ENCODE measurements at places on chromosomes 7 and 10.
A peak's percentile ranks its signal among the peaks of the same experiment; 100 is the strongest.

DNA sequence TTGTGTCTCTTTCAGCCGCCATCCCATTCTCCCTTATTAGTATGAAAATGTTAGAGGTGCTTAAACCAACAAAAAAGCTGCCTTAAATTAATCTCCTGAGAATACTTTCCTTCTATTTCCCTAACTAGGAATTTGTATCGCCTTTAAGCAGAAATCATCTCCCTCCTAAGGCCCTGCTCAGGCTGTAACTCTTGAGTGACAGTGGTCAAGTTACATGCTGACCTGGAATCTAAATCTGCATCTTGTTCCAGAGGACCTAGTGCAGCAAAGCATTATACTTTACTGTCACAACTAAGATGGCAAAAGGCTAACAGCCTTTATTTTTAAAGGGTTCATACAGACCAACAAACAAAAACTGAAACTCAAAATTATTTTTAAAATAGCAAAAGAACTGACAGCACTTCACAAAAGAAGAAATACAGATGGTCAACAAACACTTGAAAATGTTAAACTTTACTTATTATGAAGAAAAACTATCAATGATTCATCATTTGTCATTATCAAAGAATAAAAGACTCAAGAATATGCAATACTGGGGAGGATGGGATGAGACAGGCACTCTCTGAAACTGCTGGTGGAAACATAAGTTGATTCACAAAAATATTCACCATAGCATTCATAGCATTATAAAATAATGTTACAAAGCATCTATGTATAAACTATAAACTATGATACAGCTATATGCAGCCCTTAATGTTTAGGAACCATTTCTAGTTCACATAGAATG, 11.0 kb downstream of the CYREN start:
- DNase-seq = no peak

GRCh38 chr7:155753446-155753965, 58.8 kb downstream of the SHH start:
- DNase-seq = no peak

- no peak for DNase-seq
Measured at GRCh38 chr10:131960631-131961046, 21.1 kb downstream of the BNIP3 start.

GRCh38 chr7:101094791-101095375, 9.6 kb downstream of the TRIM56 start:
- peak; percentile 67 for DNase-seq

DNA sequence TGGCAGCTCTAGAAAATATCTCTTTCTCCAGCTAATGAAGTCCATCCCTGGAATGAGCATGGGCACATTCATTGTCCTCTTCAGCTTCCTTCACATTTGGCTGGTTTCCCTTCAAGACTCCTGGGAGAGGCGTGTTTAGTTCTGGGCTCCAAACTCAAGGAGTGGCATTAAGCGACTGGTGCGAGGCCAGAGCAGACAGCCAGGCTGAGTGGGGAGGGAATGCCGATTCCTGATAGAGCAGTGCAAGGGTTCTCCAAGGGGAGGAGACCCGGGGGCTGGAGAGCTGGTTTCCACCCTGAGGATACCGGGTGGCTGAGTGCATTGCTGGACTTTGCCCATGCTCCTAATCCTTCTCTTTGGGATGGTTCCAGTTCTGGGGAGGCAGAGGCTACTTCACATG, 372.1 kb downstream of the RPS24 start:
- no peak for DNase-seq

DNA sequence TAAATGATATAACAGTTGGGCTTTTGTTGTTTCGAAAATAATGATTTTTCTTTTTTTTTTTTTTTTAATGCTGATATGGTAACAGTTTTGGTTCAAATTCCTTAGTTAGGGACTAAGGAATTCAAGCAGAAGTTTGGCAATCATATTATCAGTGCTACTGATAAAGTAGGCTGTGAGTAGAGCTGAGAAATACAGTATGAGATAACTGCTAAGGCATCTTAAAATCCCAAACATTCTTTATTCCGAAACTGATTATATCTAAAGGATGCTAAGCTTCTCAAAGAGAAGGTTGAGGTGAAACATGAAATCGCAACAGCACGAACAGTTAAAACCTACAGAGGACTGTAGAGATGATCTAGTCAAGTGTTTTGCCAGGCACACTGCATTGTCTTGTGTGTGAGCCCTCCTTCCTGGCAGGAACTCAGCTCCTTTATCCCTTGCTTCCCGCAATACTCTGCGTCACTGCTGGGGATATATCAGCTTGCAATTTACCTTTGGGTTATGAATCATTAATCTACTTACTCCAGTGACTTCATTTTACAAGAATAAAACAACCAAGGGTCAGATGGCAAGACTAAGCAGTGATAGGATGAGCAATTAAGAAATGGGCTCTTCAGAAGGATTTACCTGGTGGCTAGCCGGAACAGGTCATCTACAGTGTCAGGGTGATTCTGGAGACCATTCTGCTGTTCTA, 36.7 kb downstream of the IRF5 start:
- DNase-seq = no peak

GRCh38 chr10:124715439-124715838, 28.7 kb downstream of the FAM53B start:
- no peak for DNase-seq

DNA sequence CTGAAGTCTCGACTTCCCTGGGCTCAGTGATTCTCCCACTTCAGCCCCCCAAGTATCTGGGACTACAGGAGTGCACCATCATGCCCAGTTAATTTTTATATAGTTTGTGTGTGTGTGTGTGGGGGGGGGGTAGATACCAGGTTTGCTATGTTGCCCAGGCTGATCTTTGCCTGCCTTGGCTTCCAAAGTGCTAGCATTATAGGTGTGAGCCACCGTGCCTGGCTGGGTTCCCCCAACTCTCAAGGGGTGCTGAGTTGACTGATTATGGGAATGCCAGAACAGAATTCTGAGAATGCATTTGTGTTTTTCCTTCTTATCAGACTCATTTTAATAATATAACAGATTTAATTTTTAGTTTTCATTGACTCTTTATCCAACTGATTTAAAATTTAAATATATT, 19.5 kb downstream of the RPA3 start:
- no peak for DNase-seq

DNA sequence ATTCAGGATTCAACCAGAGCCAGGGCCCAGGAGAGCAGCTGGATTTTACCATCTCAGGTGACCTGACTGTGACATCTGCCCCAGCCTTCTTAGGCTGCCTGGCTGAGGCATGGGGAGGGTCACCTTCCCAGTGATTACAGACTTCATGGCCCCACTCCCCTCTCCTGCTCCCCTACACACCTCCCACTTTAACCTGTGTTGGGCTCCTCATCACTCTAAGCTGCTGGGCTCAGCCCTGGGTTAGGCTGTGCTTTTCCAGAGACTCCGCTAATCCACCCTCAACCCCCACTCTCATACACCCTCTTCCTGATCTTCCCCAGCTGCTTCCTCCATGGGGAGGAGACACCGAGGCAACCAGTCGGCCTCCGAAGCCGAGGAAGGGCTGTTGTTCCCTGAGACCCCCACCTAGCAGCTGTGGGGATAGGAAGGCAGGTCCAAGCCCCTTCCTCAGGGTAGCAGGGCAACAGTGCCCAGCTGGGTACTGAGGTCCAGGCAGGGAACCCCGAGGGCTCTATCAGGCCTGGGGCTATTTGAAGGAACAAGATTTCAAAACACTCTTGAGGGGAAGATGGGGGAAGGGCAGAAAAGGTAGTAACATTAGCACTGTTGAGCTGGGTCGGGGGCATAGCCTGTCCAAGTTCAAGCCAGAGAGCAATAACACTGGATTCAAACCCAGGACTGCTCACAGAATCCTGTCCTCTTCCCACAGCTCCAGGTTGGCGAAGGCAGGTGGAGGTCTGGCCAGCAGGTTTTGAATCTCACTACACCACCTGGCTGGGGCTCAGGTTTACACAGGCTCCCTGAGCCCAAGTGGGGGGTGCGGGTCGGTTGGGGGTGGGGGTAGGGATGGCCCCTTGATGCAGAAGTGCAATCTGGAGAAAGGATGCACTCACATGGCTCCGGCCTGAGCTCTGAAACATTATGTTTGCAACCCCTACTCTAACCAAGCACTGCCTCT, 1.8 kb downstream of the IMPDH1 start:
- no peak for DNase-seq

DNA sequence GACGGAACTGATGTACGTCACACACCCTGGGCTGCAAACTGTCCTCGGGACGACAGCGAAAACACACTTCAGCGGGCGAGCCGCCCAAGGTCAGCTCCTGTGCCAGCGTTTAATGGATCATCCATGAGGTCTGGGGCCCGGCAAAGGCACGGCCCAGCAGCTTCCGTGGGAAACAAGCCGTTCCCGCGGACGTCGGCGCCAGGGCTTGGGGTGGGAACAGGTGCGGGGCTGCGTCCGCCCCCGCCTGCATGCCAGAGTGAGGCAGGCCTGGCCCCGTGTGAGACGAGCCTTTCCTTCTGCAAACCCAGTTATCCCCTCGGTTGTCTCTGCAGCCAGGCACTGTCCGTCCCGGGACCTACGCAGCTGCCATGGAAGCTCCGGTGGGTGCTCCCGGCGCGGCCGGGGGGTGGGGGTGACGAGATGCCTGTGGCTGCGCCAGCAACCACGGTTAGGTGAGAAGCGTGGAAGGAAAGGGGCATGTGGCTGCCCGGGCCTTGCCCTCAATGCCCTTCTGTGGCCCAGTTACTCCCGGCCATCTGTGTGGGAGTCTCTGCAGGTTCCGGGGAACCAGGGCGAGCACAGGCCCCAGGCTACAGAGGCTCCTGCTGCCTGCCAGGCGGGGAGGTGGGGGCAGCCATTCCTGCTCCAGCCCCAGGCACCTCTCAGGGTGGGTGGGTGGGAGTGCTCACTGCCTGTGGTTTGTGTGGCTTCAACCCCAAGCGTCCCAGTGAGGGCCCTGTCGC, 42.2 kb upstream of the PDGFA start:
- no peak for DNase-seq

GRCh38 chr7:28811701-28812430, 146.3 kb downstream of the TRIL start:
- no peak for DNase-seq

- no peak for DNase-seq
Measured at GRCh38 chr7:45366475-45366874, 207.7 kb upstream of the ADCY1 start.

DNA sequence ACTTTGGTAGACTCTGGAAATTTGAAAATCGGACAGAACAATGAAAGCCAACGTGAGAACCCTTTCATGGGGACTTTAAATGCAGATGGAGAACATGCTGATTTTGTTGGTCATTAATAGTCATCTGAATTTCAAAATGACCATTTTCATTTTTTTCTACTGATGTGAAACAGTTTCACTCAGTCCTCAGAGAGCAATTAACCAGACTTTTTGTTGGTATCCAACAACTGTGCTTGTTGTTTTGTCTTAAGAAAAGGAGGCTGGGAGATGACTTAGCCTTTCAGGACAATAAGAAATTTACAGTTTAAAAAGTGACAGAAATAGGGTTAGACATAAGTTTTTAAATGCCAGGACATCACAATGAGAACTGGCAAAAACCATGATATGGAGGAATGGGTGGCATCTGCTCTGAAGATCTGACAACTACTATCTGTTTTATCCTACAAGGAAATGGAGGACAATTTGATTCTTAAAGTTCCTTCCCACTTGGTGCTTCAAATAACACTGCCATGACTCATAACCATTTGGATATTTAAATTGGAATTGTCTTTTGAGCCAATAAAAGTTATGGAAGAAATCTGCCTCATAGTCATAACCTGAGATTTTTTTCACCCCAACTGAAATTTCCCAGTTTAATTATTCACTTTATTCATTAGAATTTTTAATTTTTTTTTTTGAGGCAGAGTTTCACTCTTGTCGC, 87.2 kb upstream of the HPS1 start:
- no peak for DNase-seq

GRCh38 chr7:95916573-95917297, 144.4 kb downstream of the DYNC1I1 start:
- DNase-seq = peak; percentile 73

GRCh38 chr10:112565434-112566053, 118.5 kb downstream of the VTI1A start:
- DNase-seq = peak; percentile 55

- DNase-seq = no peak
Measured at GRCh38 chr10:73956476-73957359, 41.2 kb upstream of the VCL start.

DNA sequence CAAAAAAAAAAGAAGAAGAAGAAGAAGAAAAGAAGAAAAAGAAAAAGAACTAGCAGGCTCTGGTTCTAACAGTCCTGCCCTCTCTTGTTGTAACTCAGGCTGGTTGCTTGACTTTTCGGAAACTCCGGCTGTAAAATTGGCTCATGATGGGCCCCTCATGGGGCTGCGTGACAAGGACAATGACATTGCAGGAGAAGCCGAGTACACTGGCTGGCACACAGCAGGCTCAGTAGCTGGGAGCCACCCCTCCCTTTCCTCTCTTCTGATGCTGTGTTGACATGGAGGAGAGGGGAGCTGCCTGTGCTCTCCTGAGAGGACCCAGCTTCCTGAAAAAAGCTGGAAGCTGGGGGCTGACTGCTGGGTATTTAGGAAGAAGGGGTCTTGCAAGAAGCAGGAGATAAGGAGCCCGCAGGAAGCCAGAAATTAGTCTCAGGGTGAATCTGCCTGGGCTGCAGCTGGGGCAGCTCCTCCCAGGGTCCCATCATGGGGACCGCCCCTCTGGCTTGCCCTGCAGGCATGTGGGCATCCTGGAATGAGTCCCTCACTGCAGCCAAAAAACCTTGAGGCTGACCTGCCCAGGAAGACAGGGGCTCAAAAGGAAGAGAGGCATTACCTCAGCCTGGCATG, 14.6 kb upstream of the GPR26 start:
- DNase-seq = no peak

GRCh38 chr7:106344211-106344610, 59.4 kb upstream of the NAMPT start:
- no peak for DNase-seq

DNA sequence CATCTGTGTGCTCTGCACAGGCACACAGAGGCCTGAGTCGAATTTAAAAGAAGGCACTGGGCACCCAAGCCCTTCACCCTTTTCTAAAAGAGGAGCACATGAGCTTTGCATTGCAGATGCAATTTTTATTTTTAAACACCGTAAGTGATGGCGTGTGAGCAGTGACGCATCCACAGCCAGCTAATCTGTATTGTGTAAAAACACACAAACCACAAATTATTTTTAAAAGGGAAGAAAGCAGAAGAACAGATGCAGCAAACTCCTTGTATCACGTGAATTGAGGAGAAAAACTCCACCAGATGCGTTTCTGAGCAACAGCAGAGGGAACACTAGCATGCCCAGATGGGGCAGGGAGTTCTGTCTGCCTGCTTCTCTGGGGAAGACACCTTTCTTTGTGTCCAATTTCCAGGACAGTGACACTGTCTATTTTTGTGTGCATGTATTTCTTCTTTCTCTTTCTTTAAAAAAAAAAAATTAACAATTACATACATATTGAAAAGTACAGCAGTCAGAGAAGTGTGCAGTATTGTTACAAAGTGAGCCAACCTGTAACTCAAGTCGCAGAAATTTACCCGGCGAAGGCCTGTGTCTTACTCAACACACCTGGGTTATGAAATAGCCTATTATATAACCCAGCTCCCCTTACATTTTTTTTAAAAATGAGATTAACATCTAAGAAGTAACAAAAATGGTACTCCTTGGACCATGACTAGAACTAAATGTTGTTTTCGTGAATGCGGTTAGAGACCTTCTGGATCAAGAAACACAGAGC, 39.2 kb downstream of the EEPD1 start:
- DNase-seq = peak; percentile 88

GRCh38 chr10:106402458-106402857, 762.0 kb downstream of the SORCS1 start:
- no peak for DNase-seq

- no peak for DNase-seq
Measured at GRCh38 chr7:96089511-96089910, 232.4 kb downstream of the SLC25A13 start.
